ENCODE measurements at places on chromosomes 11 and 22. TPM values are rescaled to one million over a fixed set of nuclear protein-coding genes. Genes with fewer than 3 reads are reported as not detected.

The KDM4E gene
- not detected for total RNA-seq

GRCh38 chr22:44248926-44249325 lies 63.8 kb downstream of the SHISAL1 start:
- DNase-seq = no peak
- no peak overlapping the region for H3K4me3 ChIP-seq
- H3K27ac ChIP-seq = no peak overlapping the region

- no peak for DNase-seq
- H3K36me3 ChIP-seq = no peaks in the 10 kb centered on the region
- no peaks in the 10 kb centered on the region for H3K4me1 ChIP-seq
- no peak overlapping the region for H3K4me3 ChIP-seq
- H3K27ac ChIP-seq = no peak overlapping the region
- peaks cover 3% of the 10 kb centered on the region for H3K27me3 ChIP-seq
These were observed 42.1 kb downstream of the PAMR1 start for GRCh38 chr11:35483131-35483820.

DNA sequence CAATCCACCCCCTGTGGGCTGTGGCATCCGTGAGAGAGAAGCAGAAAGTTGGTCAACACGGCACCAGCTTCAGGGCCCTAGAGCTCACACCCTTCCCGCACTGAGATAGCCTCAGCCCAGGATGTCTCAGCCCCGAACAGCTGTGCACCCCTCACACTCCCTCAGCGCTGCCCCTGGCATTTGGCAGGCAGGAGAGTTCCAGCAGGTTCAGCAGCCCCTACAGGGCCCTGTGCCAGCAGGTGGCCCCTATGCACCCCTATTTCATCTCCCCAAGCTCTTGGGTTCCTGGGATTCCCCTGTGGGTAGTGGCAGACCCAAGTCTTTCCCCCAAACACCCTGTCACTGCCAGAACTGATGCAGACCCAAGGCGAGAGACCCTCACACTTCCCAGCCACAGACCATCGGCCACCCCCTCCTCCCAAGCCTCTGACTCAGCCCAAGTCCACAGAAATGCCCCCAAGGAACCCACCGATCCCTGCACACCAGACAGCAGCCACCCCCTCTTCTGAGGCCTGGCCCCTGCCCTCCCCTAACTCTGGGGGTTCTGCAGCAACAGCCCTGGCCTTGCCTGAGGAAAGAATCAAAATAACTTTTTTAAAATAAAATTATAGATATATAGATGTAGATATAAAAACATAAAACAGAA lies 183.6 kb downstream of the IGLL1 start:
- H3K36me3 ChIP-seq = no peaks in the 10 kb centered on the region
- H3K4me1 ChIP-seq = no peaks in the 10 kb centered on the region
- H3K27ac ChIP-seq = no peak overlapping the region
- H3K4me3 ChIP-seq = no peak overlapping the region

Measured in gastrocnemius medialis (tissue), 4 donors.